ENCODE measurements at places on chromosomes 12 and 14. TPM values are rescaled to one million over a fixed set of nuclear protein-coding genes. Genes with fewer than 3 reads are reported as not detected.

- no peak for DNase-seq
These were observed 46.6 kb upstream of the LTBP2 start for GRCh38 chr14:74658535-74659131.

DNA sequence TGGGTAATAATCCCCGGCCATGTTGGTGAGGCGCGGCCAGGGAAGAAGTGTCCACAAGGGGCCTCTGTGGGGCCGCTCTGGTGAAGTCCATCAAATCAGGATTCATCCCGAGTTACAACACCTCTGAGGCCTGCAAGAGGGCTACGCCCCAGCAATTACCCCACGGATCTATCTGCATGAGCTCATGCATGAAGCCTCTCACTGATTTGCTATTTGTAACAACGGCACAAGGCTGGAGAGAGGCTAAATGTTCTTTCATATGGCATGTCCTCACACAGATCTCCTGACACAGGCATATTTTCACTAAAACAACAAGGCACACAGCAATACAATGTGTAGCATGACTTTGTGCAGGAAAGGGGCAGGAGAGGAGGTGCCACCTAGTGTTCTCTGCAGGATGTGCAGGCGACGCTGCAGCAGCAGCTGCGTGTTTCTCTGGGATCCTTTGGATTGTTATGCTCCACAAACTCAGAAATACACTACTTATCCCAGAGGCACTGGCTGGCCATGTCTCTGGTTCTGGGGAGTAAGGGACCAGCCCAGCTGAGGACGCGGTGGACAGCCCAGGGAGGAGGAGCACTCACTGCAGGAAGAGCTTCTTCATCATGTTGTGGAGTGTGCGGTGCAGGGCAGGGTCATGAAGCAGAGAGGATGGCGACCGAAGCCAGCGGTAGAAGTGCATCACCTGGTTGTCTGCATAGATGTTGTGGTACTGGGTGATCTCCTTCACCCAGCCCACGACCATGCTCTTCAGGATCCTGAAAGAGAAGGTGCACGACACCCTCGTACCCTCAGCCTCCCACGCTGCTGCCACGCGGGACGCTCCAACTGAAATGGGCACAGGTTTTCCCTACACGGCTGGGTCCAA, 20.2 kb downstream of the P2RX2 start:
- DNase-seq = no peak

DNA sequence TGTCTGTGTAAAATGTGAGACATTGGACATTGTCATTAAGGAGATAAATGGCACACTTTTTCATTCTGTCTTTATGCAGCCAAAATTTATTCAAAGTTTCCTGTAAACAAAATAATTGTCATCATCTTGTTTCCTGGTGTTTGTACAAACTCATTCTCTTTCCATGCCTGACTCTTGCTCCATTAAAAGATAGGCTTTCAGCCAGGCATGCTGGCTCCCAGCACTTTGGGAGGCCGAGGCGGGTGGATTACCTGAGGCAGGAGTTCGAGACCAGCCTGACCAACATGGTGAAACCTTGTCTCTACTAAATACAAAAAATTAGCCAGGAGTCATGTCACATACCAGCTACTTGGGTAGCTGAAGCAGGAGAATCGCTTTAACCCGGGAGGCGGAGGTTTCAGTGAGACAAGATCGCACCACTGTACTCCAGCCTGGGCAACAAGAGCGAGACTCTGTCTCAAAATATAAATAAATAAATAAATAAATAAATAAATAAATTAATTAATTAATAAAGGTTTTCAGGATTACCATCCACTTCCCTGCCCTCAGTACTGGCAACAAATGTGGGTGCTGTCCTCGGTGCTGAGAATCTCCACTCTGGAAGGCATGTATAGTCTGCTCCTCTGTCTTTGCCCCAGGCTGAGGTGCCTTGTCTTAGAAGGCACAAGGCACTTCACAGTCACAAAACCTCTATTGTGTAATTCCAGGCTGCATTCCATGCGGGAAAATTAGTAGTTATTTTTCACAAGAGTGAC, 83.2 kb downstream of the PAH start:
- no peak for DNase-seq

DNA sequence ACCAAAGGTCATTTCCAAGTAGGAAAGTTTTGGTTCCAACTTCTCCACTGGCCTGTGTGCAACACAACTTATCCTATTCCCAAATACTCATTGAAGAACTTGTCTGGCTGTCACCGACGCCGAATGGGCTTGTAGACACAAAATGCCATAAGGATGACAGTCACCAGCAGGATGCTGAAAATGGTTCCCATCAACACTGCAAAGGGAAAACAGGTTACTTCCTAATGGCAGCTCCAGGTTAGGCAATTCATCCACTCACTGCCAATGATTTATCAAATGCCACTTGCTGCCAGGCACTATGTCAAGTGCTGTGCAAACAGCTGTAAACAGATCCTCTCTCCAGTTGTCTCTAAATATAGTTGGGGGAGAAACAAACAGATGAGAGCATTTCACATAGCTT, 6.1 kb downstream of the C12orf76 start:
- DNase-seq = no peak

GRCh38 chr14:90154110-90154509, 92.3 kb downstream of the KCNK13 start:
- DNase-seq = no peak

GRCh38 chr12:12880537-12880936, 10.8 kb upstream of the GPRC5A start:
- DNase-seq = no peak

DNA sequence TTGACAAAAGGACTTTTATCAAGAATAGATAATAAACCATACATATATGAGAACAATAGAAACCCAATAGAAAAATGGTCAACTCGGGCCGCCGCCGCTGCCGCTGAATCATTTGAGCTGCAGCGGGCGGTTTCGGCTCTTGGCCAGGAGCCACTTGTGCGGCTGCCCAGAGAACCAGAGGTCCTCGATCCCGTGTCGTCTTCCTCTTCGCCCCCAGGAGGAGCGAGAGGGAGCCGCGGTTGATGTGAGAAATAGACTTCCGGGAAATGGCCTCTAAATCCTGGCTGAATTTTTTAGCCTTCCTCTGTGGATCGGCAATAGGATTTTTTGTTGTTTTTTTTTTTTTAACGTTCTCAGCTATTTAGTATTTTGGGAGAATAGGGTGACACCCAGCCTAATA, 44.8 kb downstream of the CPSF6 start:
- no peak for DNase-seq

- DNase-seq = no peak
These were observed 46.7 kb downstream of the KICS2 start for GRCh38 chr12:64175254-64175945.

DNA sequence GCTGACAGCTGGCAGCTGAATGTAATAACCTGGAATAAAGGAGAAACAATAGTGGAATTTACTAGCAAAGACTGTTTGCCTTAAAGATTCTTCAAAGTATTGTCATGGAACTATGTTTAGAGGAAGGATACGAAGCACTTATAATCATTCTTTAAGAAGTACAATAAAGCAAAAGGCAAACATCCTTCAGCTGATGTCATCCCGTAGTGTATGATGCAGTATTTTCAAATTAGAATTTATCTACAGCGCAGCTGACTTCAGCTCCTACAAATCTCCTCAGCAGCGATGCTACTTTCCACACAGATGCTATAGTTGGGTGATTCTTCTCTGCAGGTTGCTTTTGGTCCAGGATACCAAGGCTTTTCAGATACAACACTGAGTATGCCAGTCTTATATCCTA, 31.5 kb downstream of the CLEC1A start:
- peak; percentile 78 for DNase-seq

- DNase-seq = no peak
These were observed 1.3 kb downstream of the GPR65 start for GRCh38 chr14:88005978-88006851.

GRCh38 chr12:15601210-15601800, 187.9 kb downstream of the EPS8 start:
- DNase-seq = no peak

DNA sequence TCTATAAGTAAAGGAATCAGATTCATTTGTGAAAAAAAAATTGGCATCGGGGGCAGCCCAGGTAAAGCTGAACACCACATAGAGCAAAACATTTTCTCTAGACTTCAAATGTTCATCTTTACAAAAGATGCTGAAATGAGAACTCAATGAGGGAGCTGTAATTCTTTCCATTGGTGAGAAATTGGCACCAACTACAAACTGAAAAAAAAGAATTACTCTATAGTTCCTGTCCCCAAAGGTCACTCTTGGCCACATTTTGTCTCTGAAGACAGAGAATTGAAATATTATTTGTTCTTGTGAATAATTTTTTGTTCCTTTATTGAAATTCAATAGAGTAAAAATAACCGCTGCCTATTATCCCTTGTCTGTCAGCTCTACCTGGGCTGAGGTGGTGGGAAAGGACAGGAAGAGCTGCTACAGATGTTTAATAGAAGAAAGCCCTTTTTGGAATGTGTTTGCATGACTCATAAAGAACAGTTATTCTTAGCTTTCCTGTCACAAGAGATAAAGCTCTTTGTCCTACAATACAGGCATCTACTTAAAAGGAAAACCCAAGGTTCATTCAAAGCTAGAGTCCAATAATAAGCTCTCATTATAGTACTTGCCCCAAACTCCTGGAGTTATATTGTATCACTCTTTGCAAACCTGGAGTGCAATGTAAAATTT, 380.1 kb upstream of the KITLG start:
- peak; percentile 63 for DNase-seq

DNA sequence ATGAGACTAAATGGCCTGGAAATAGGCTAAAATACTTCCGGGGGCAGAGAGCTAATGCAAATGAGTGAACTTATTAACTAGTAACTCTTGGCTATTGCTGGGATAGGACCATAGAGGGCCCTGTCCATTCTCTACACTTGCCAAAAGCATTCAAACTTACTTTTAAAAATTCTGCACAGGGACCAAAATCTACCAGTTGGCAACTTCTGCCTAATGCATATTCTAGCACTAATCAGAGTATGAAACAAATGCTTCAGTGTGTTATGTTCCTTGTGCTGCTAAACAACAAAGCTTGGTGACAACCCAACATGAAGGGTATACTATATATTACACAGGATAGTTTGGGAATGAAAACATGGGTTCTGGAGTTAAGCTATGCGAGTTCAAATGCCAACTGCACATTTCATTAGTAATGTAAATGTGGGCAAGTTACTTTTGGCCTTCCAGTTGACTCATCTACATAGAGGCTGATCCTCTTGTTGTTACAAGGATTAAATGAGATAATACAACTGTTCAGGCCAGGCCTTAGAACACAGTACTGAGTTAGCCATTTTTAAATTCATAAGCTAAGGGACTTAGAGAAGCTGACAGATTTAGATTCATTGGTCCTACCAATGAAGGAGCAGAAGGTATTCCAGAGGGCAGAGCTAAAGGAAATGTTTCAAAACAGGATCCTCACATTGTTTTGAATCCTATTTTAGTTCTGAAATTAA, 32.4 kb downstream of the HIGD1C start:
- DNase-seq = no peak

- no peak for DNase-seq
These were observed 1231.7 kb upstream of the TMEM132C start for GRCh38 chr12:127035011-127035879.

GRCh38 chr12:113185180-113186032, at the start of the genes DDX54 and RITA1:
Gene DDX54, minus strand, starts transcription at chr12:113185478. Its CDS starts 27 bp downstream, at chr12:113185451.
Gene RITA1, plus strand, starts transcription at chr12:113185721. Its CDS starts 1,026 bp downstream, at chr12:113186747.
- no peak for DNase-seq

GRCh38 chr14:22737052-22737451, 29.4 kb upstream of the OXA1L start:
- no peak for DNase-seq

Gene VCPKMT
- 3.0 TPM for total RNA-seq

Gene C3AR1
- total RNA-seq = 0.44 TPM

Gene AKAP6
- total RNA-seq = 0.29 TPM

Gene PKP2
- total RNA-seq = 1.5 TPM

Gene PTPN6
- total RNA-seq = 0.29 TPM

Gene MYH6
- total RNA-seq = not detected

Gene MANSC4
- total RNA-seq = not detected
